ENCODE measurements at places on chromosomes 2 and 18. TPM values are rescaled to one million over a fixed set of nuclear protein-coding genes. Genes with fewer than 3 reads are reported as not detected.

DNA sequence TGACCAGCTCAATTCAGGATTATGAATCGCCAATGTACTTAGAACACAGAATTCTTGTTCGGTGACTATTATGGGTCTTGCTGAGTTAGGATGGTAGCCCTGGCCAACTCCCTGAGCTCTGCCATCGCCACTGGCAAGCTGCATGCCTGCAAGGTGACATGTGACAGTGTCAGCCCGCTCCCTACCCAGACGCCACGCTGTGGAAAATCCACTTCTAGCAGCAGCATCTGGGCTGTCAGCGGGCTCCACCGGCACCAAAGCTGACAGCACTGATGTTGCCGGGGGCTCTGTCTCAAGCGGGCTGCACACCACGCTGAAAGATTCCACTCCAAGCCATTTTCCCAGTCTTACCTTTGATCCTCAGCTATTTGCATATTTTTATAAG lies 100.7 kb downstream of the MYT1L start:
- no peak overlapping the region for H3K4me3 ChIP-seq
- no peak overlapping the region for H3K27ac ChIP-seq
- DNase-seq, result no peak
- H3K27me3 ChIP-seq, result peaks cover 2% of the 10 kb centered on the region
- H3K4me1 ChIP-seq, result peaks cover 14% of the 10 kb centered on the region

DNA sequence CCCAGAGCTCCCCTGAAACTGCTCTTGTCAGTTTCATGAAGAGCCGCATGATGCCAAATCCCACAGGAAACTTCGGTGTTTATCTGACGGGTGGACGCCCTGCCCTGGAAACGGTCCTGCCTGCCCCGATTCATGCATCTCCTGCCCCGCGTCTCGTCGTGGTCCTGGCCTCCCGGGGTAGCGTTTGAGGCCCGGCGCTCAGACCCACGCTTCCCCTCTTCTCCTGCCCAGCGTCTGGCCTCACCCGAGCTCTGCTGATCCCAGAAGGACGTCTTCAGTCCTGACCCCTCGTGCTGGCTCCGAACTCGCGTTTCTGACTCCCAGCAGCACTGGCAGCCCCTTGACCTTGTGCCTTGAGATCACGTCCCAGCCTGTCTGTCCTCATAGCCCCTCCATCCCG lies 180.5 kb downstream of the TMEM18 start:
- H3K27me3 ChIP-seq, result peaks cover 1% of the 10 kb centered on the region
- H3K36me3 ChIP-seq, result no peaks in the 10 kb centered on the region
- H3K4me3 ChIP-seq, result no peak overlapping the region
- no peaks in the 10 kb centered on the region for H3K4me1 ChIP-seq

- no peak for DNase-seq
- no peak overlapping the region for H3K27ac ChIP-seq
- no peak overlapping the region for H3K4me3 ChIP-seq
- H3K4me1 ChIP-seq, result no peaks in the 10 kb centered on the region
- no peaks in the 10 kb centered on the region for H3K27me3 ChIP-seq
- no peaks in the 10 kb centered on the region for H3K36me3 ChIP-seq
Measured at GRCh38 chr2:192437653-192438052, 242.9 kb upstream of the TMEFF2 start.

GRCh38 chr2:69013142-69013839 lies at the start of gene ANTXR1:
Gene ANTXR1, plus strand, starts transcription at chr2:69013179. Its CDS starts 321 bp downstream, at chr2:69013500.
- DNase-seq, result peak; percentile 71
- H3K4me1 ChIP-seq, result peaks cover 7% of the 10 kb centered on the region
- H3K4me3 ChIP-seq, result peak within 1 kb of the TSS; percentile 87
- H3K27me3 ChIP-seq, result peaks cover 2% of the 10 kb centered on the region
- H3K36me3 ChIP-seq, result no peaks in the 10 kb centered on the region

The UGT1A3 gene
- not detected for total RNA-seq
